ENCODE measurements at places on chromosomes 2 and 18.

- no peak for DNase-seq
These were observed 18.6 kb downstream of the SMAD2 start for GRCh38 chr18:47911877-47912276.

GRCh38 chr2:36486521-36487044 lies 111.4 kb downstream of the FEZ2 start:
- peak; percentile 65 for DNase-seq

DNA sequence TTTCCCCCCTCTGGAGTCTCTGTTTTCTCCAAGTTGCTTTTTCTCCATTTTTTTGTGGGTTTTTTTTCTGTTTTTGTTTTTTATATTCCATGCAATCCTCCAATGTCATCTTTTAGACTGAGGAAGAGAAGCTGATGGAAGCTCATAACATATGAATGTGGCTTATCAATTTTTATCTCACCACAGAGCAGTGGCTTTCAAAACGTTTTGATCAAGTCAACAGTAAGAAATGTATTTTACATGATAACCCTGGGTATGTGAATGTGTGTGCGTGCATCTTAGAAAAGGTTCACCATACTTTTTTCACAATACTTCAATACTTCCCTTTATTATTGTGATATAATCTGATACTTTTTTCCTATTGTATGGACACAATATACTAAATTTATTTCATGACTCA lies 64.6 kb upstream of the CDCA7 start:
- DNase-seq = no peak

DNA sequence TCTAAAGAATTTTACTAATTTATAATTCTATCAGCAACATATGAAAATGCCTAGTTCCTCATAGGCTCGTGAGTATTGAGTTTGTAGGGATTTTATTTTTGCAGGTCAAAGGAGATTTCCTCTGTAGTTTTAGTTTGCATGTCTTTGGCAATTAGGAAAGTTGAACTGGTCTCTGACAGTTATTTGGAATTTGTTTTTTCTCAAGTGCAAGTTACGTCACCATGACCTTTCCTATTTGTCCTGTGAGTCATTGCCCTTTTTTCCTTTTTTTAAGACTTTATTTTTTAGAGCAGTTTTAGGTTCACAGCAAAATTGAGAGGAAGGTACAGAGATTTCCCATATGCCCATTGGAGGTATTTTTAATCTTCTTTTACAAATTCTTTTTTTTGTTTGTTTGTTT lies 29.0 kb downstream of the RAMP1 start:
- DNase-seq = peak; percentile 90

- DNase-seq = peak; percentile 53
These were observed 23.5 kb upstream of the C18orf32 start for GRCh38 chr18:49510393-49511115.

GRCh38 chr2:129481306-129482219 lies 497.9 kb upstream of the RAB6C start:
- DNase-seq = no peak

DNA sequence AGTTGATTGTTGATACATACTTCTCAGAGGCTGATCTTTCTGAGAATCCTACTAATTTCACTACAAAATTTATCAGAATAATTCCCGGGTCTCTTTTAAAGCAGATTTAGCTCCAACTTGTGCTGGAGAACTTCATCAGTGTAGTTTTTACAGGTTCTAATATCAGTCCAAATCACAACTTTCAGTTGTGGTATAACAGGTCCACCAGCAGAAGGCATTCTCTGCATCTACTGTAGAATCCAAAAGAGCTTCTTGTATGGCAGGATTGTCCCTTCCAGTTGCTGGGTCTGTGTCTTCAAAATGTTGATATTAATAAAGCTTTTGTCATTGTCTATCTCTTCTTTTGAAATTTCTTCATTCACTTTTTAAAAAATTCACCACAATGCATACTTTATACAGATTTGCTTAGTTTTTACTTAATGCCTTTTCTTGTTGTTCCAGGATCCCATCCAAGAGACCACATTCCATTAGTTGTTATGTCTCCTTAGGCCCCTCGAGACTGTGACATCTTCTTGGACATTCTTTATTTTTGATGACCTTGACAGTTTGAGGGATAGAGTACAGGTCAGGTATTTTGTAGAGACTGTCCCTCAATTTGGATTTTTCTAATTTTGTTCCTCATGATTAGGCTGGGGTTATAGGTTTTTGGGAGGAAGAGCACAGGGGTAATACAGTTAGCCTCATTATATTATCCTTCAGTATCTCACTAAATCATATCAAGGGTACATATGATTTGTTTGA lies 490.5 kb upstream of the MEX3C start:
- DNase-seq = no peak

DNA sequence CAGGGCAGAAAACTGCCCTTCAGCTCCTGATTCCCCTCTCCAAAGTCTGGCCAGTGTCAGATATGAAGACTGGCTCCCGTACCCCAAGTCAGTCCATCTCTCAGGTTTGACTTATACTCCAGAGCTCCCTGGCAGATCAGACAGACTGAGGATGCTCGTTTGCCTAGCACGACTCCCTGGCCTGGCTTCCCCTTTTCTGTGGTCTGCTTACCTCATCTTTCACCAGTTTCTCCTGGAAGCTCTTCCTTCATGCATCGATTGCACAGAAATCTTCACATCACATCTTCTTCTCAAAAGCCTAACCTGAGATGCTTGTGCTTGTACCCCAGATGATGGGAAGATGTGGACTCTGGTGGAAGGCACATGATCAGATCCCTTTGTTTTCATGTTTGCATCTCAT lies 387.9 kb upstream of the POU3F3 start:
- DNase-seq = no peak

- no peak for DNase-seq
These were observed 52.1 kb upstream of the FAHD2A start for GRCh38 chr2:95350368-95350767.

- no peak for DNase-seq
These were observed 7.7 kb downstream of the ZBTB14 start for GRCh38 chr18:5287854-5288253.

DNA sequence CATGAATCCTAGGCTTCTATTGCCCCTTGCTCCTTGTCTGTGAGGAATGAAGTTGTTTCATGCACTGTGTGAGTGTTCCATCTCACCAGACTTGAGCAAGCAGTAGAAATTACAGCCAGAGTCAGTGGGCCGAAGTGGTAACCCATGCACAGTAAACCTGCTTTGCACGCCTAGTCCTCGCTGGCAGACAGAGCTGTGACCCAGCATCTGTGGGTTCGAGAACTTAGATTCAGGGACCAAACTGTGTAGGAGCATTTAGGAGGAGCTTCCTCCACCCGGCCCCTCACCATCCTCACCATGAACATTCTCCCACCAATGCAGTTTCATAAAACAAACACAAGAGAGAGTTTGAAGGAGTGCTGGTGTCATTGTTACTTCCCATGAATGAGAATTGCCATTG lies 21.6 kb upstream of the TEX51 start:
- DNase-seq = no peak

DNA sequence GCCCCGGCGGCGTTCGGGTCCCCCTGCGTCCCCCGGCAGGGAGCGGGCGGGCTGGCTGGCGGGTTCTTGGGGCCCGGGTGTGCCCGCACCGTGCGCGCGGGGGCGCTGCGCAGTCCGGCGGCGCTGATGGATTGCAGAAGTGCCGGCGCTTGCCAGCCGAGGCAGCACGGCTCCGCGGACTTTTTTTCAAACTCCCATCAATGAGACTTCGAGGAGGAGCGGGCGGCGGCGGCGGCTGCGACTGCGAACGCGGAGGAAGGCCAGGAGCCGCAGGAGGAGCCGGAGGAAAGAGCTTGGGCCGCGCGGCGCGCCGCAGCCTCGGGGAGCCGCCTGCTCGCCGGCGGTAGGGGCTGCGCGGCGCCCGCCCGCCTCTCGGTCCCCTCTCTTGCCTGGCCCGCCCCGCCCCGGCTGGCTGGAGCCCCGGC lies at the start of gene GLI2:
GLI2 (plus strand) TSS at position 123 of the 425 bp plus-strand sequence. CDS start 61,453 bp downstream, outside the sequence.
- DNase-seq = peak; percentile 84

- DNase-seq = peak; percentile 31
These were observed 45.7 kb downstream of the HDAC4 start for GRCh38 chr2:239355139-239355538.

DNA sequence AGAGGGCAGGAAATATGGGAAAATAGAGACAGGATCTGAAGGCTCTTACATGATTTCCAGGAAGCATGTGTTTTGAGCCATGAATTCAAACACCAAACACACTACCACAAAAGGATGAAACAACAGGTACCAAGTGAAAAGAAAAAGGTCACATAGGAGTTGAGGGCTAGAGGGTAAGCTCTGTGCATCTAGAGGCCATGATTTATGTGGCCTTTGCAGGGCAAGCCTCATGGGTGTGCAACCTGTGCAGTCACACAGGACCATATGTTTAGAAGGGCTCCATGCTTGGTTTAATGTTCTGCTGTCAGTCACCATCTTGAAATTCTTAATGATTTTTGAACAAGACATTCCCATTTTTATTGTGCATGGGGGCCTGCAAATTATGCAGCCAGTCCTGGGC lies 134.5 kb upstream of the CCDC68 start:
- DNase-seq = no peak

DNA sequence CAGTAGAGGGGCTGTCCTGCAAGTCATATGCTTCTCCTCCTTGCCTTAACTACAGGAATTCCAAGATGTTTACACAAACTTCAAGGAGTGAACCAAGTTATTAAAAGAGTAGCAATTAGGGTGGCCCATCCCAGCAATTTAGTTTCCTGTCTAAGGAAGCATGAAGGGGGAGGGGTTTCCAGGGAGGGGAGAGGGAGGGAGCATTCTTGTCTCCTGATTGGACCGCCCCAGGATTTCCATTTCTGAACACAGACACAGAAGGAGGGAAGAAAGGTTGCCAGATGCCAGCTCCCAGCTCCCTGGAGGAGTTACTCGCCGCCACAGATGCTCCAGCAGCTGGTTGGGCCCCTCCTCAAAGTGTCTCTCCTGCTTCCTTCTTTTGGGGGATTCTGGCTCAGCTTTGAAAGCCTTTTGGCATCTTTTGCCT lies 107.6 kb downstream of the TRIB2 start:
- DNase-seq = peak; percentile 34

DNA sequence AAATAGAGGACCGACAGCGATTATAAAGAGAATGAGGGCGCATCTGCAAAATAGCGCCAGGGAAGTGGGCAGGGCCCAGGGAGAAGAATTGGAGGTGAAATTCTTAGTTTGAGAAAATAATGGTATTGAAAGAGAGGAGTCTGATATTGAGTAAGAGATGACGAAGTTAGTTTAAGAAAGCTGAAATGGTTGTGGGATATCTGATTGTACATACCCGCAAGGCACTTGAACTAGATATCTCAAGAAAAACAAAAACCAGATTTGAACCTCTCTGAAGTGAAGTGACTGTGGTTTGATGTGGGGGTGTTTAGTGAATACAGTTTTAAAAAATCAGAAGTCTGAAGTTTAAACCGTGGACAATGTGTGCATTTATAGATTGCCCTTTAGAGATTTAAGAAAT lies 38.9 kb downstream of the ZNF532 start:
- DNase-seq = no peak

- DNase-seq = peak; percentile 65
These were observed 104.0 kb downstream of the COBLL1 start for GRCh38 chr2:164737612-164738081.

DNA sequence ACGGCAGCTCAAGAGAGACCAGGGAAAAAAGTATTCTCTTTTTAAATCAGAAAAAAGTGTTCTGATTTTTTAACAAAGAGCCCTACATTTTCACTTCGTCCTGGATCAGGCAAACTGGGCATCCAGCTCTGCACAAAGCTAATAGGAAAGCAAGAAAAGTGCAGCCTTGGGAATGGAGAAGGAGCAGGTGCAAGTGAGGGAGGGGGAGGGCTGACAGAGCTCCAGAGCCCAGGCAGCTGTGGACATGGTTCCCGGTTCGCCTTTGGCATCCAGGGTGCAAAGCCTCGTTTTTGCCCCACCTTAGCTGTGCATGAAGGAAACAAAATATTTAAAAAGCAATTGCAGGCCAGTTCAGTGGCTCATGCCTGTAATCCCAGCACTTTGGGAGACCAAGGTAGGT lies 82.2 kb downstream of the FAM124B start:
- no peak for DNase-seq

DNA sequence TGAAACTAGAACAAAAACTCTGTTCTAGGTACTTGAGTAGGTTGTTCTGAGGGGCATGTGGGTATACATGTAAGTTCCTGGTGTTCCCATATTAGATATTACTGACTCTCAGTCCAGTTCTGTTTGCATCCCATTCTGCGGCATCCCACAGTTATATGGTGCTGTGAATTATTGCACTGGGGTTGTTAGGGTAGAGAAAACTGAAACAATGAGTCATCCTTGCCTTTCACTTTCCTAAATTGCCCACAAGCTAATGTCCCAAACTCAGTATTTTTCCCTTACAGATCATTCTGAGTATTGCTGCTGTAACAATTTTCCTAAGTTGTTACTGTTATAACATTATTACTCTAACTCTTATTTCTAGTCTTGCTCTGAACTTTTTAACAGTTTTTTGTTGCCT lies 3.0 kb downstream of the WDR75 start:
- DNase-seq = peak; percentile 48

DNA sequence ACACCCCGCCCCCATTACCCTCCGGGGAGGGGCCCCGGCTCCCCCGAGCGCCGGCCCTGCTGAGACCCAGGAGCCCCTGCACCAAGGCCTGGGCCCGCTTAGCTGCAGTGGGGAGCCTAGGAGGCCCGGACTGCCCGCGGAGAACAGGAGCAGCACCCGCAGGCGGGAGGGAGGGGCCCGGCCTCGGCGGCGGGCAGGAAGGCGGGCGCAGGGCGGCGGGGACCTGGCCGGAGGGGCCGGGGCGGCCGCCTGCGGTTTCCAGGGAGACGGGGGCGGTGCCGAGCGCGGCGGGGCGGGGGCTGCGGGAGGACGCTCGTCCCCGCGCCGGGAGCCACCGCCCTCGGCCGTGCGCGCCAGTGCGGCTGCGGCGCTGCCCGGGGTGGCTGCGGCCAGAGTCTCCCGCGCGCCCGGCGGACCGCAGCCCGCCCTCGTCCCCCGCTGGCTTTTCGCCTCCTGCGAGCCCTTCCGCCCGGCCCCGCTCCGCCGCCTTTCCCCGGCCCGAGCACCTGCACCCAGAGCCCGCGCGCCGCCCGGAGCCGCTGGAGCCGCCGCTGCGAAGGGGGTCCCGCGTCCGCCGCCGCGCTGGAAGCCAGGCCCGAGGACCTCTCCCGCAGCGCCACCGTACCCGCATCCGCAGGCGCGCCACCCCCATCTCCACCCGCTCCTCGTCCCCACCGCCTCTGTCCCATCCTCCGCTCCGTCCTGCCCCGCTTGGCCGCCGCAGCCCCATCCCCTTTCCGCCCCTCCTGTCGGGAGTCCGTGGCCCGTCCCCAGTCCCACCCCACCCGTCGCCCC lies 17.2 kb downstream of the GPC1 start:
- peak; percentile 33 for DNase-seq

GRCh38 chr2:227153758-227154486 lies 10.1 kb downstream of the COL4A4 start:
- DNase-seq = peak; percentile 89

- DNase-seq = no peak
These were observed 18.4 kb downstream of the KCNK3 start for GRCh38 chr2:26710743-26711456.

- peak; percentile 1 for DNase-seq
These were observed 51.7 kb upstream of the MYL1 start for GRCh38 chr2:210366675-210367080.
